ENCODE measurements at places on chromosomes 2 and 18.

GRCh38 chr18:9283791-9284190 is 50.8 kb upstream of the TWSG1 start:
- DNase-seq = no peak

- no peak for DNase-seq
Measured at GRCh38 chr18:37251679-37252078, 313.9 kb downstream of the CELF4 start.

GRCh38 chr2:19349911-19350677 is 8.3 kb downstream of the OSR1 start:
- peak; percentile 6 for DNase-seq

DNA sequence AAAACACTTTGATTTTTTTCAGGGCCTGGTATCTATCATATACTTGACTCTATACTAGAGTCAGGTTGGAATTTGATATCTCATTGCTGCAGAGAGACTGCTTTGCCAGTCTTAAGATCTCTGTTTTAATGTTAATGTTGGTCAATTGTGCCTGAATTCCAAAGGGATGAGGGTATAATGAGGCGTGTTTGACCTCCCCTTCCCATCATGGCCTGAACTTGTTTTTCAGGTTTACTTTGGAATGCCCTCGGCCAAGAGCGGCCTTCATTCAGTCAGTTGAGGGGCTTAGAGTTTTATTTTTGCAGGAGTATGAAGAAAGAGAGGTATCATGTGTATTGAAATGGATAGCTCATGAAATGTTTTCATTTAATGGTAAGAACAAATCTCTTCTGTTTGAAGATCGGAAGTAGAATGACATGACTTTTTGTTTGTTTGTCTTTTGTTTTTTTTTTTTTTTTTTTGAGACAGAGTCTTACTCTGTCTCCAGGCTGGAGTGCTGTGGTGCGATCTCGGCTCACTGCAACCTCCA is 119.0 kb downstream of the KIAA1328 start:
- DNase-seq = no peak

DNA sequence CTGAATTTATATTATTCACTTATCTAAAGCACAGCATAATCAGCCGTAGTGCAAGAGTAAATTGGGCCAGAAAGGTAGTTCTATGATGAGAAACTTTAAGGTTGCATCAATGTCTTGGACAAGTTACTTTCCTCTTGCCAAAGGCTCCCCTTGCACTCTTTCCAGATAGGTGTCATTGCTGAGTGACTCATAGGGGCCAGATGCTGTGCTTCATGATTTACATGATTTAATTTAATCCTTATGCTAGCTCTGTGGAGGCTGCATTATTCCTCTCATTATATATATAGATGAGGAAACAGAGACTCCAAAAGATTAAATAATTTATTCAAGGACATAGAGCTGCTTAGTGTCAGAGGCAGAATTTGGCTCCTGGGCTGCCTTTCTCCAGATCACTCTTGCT is 5.0 kb downstream of the CFAP221 start:
- no peak for DNase-seq

- DNase-seq = no peak
Measured at GRCh38 chr2:217741381-217741955, 261.3 kb downstream of the TNS1 start.

DNA sequence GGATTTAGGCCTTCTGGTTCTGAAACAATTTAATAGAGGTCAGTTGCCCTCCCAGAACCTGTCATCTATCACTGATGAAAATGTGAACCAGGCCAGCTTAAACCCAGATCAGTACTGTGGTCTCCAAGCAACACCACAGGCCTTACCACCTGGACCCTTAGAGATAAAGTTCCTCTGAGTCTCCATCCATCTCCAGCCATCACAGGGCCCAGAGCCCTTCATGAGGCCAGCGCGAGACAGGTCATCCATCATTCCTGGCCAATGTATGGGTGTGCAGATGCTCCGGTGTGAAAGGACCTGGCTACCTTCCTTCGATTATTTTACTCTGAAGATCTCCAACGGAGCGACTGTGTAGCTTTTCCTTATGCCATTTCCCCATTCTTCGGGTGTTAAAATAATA is 322.7 kb upstream of the SOX11 start:
- DNase-seq = no peak

- DNase-seq = peak; percentile 15
Measured at GRCh38 chr2:197239434-197239833, 71.1 kb downstream of the ANKRD44 start.

DNA sequence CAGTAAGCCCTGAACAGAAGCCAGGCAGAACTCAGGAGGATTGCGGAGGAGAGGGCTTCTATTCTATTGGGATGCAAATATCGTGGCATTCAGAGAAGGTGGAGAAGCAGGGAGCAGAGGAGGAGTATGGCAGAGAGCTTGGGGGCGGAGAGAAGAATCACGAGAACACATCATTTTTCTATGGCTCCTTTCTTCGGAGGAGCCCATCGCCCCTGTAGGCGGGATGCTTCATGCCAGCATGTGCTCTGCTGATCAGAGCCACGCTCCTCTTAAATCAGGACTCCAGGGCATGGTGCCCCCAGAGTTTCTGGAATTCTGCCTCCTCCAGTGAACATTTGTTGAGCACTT is 71.1 kb downstream of the CIB4 start:
- no peak for DNase-seq

- no peak for DNase-seq
Measured at GRCh38 chr2:235066490-235066889, 114.7 kb downstream of the SH3BP4 start.

DNA sequence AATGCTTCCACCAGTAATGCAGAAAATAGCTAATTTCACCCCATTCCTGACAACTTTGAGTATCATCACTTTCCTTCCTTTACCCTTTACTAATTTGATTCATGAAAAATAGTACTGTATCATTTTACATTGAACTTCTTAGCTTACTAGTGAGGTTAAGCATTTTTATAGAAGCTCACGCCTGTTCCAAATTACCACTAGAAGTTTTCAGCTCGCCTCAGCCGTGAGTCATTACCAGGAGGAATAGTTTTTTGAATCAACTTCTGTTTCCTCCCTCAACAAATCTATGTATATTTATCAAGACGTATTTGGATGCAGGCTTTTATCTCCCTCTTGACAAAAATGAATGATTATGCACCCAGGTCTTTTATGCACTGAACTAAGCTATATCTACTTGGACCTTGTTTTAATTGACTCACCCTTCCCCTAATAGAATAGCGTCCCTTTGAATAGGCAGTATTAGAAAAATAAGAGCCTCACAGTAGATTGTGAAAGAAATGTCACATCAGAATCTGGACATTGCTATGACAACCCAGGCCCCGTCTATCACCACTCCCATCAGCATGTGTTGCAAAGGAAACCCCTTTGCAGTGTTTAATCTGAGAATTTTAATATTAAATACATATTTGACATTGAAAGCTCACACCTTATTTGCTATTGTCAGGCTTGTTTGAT is 207.4 kb upstream of the NRP2 start:
- DNase-seq = no peak

DNA sequence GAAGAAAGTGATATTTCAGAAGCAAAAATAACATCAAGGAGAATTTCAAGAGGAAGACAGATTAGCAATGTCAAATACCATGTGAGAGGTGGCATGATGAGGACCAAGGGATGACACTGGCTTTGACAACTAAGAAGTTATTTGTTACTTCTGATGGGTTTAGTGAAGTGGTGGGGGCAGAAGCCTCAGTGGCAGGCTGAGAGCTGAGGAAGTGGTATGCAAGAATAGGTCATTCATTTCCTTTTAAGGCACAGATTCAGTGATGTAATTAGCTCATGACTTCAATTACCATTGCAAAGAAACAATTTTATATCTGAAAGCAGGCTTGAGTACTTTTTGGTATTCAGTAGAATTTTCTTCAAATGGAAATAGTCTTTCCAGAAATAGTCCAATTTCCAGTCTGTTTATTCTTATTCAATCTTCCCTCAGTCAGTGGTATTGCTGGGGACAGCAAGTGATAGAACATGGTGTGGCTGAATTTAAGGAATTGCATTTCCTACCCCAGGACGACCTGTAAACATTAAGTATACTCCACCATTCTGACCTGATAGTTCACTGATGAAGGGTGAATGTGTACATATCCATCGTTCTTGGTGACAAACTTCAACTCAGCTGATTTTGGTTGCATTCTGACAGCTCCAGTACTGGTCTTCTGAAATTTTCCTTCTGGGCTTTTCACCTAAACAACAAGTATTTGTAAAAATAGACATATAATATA is 28.2 kb downstream of the GEMIN6 start:
- no peak for DNase-seq

DNA sequence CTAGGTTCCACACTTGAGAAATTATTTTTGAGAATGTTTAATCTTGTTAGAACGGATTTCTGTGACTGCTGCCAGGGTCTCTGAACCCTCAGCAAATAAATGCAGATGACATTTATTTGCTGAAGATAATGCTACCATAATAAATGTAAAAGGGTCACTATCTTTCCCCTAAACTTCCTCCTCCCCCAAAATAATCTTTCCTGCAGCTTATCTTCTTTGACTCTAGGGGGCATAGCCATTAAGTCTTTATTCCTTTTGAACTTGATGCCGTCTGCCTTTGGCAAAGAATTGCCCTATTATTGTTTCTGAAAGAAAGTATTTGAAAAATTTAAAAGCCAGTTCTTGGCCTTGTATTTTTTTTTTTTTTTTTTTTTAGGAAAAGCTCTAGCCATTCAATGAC is 63.6 kb upstream of the ACSL3 start:
- peak; percentile 39 for DNase-seq

- no peak for DNase-seq
Measured at GRCh38 chr18:6677086-6677485, 52.4 kb upstream of the ARHGAP28 start.

GRCh38 chr2:113283704-113284284 is 5.1 kb upstream of the PAX8 start:
- DNase-seq = no peak

DNA sequence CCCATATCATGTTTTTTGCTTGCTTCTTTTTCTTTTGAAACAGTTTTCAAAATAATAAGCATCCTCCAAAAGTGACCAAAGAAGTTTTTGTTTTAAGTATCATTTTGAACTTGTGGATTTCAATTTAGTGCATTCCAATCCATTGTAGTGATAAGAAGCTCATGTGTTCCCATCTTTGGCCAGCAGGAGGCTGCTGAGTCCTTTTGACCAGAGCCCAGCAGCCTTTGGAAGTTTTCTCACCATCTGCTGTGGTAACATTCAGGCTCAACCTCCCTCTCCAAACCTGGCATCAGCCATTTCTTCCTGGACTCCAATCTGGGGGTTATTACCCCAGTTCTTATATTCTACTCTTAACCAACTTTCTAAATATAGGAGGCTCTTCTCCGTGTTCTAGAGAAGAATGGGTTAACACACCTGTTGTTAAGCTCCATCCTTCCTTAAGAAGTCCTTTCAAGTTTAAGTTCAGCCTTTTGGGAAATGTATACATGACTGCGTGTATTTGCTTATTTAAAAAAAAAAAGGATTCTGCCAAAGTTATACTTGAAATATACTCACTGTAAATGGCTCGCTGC is 39.0 kb upstream of the MAL start:
- DNase-seq = peak; percentile 56

DNA sequence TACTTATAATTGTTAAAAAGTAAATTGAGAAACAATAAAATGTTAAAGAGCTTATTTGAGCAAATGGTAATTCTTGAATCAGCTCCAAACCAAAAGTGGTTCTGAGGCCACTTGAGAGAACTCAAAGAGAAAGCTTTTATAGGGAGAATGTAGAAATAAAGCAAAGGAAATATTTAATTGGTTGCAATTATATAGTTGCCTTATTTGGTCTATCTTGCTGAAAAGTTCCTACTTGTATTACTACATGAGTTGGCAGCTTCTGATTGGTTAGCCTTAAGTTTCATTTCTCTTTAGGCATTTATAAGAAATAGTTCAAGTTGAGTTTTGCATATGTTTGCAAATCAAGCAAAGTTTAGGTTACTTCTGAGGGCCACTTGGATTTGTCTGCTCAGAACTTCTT is 38.1 kb downstream of the SCN2A start:
- no peak for DNase-seq

- DNase-seq = no peak
Measured at GRCh38 chr2:100857915-100858314, 38.0 kb downstream of the NPAS2 start.

DNA sequence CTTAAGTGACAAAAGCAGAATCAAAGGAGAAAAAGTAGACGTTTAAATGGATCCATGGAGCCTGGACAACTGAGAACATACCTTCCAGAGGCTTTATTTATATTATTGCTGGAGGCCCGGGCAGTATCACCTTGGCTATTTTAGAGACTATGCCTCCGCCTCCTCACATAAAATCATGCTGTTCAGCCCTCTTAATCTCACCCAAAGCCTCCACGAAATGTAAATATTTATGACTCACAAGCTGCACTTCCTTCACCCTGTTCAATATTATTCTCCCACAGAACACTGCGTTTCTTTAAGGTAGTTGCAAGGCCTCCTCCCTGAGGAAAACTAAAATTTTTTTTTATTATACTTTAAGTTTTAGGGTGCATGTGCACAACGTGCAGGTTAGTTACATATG is 478.6 kb upstream of the ACVR2A start:
- DNase-seq = no peak

- DNase-seq = no peak
Measured at GRCh38 chr2:29443151-29443550, 327.9 kb downstream of the CLIP4 start.

GRCh38 chr2:2230433-2230817 is 100.7 kb downstream of the MYT1L start:
- no peak for DNase-seq

DNA sequence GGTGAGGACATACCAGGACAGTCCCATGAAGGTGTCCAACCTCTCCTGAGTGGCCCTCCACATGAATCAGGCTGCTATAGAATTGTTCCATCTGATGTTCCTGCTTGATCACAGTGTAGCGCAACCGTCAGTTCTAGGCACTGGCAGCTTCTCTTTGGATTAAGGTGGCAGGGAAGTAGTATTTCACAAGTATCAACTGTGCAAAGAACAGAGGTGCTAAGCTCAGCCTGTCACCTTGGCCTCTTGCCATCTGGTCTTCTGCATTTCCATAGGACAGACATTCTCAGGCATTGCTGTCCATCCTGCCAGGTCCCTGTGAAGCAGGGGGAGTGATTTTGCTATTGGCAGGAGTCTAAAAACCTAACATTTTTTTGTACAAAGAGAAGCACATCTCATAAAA is 182.2 kb upstream of the EPAS1 start:
- DNase-seq = no peak

DNA sequence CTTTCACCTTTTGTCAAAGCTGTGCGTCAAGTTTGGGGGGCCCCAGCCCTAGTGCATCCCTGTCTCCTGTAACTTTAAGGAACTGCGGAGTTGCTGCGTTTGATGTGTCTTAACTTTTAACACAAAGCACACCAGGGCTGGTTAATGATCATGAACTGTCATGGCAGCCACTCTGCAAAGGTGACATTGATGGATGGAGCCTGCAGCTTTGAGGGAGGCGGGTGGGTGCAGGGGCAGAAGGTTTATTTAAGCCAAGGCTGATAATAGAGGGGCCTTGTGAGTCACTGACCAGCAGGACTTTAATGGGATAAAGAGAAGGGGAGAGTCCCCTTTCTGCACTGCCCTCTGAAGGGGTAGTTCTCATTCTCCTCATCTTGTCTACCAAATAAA is 190.2 kb upstream of the GATA6 start:
- no peak for DNase-seq

DNA sequence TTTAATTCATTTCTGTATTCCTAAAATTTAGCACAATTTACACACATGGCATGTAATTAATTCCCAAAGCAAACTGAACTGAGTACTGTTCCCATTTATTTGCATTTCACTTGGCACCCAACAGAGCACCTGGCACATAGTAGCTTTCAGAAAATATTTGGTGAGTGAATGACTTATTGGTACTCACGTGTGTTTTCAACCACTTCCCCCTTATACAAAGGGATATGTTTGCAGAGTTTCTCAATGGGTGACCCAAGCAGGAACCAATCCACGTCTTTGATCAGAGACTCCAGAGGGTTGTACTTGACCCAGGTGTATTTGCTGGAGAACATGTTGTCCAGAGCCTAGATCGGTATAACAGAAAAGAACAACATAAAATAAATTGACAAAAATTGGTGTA is 6.6 kb downstream of the GKN2 start:
- DNase-seq = no peak
